ENCODE measurements at places on chromosomes 2 and 18.

DNA sequence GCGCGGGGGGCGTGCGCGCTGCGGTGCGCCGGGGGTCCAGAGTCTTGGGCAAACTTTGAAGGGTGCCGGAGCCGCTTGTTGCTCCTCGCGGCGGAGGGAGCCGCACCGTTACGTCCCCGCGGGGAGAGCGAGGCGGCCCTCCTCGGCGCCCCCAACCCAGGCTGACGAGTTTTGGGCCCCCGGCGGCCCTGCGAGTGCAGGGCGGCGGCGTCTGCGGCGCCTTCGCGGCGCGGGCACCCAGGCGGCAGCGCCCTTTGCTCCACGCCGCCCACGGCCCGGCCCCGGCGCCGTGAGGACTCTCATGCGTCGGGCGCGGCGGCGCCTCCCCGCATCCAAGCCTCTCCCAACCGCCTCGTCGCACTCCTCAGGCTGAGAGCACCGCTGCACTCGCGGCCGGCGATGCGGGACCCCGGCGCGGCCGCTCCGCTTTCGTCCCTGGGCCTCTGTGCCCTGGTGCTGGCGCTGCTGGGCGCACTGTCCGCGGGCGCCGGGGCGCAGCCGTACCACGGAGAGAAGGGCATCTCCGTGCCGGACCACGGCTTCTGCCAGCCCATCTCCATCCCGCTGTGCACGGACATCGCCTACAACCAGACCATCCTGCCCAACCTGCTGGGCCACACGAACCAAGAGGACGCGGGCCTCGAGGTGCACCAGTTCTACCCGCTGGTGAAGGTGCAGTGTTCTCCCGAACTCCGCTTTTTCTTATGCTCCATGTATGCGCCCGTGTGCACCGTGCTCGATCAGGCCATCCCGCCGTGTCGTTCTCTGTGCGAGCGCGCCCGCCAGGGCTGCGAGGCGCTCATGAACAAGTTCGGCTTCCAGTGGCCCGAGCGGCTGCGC is 814 bp downstream of the FZD7 start:
- DNase-seq = no peak

GRCh38 chr2:121791801-121792221 is 36.4 kb downstream of the TSN start:
- no peak for DNase-seq

- DNase-seq = no peak
Measured at GRCh38 chr2:142598846-142599245, 278.6 kb upstream of the KYNU start.

DNA sequence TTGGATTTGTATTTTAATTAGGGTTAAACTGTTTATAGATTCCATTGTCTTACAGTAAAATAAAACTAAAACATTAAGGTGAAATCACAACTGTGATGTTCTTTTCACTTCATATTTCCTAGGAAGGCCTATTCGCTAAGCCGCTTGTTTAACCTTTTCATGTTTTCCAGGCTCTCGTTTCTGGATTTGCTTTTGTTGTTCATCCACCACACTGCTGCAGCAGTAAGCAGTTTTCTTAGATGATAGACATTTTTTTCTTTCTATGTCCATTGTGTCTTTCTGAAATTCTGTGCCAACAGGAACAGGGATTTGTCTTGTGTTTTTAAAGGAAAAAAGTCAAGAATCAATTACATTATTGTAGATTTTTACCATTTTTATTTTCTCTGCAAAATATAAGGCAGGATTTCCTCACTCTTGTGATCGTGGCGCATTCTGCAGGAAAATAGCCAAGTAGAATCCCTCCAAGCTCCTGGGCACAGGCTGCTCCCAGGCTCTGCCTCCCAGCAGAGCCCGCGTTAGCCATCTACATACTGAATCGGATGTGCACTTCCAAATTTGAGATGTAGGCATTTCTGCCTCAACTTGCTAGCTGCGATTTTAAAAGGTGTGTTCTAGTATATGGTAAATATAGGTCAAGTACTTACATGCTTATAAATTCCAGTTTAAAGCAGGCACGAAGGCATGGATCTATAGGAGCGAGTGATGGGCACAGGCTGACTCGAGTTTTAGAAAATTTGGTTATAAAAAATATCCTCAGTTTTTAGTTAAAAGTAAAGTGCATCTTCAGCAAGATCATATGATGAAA is 10.2 kb downstream of the TSHZ1 start:
- DNase-seq = peak; percentile 40

DNA sequence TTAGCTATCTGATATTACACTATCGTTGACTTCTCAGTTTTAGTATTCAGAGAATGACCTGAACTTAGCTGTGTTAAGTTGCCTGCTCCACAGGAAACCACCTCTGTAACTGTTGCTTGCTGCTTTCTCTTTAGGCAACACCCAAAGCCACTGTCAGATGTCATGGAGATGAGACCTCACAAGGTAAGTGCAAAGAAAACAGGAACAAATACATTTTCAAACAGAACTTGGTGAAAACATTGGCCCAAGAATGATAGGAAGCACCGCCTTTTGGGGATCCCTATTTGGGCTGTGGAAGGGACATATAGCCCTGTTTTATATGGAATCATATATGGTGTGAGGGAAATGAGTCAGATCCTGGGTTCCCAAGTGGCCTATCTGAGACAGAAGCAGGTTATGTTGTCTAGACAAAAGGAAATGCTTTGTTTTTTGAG is 143.4 kb downstream of the UBE2E3 start:
- no peak for DNase-seq

GRCh38 chr2:217463402-217464075 is 539.3 kb downstream of the TNS1 start:
- DNase-seq = no peak

GRCh38 chr2:159516241-159516758 is 100.0 kb downstream of the BAZ2B start:
- peak; percentile 46 for DNase-seq

- no peak for DNase-seq
Measured at GRCh38 chr2:105769504-105769903, 24.8 kb downstream of the NCK2 start.

DNA sequence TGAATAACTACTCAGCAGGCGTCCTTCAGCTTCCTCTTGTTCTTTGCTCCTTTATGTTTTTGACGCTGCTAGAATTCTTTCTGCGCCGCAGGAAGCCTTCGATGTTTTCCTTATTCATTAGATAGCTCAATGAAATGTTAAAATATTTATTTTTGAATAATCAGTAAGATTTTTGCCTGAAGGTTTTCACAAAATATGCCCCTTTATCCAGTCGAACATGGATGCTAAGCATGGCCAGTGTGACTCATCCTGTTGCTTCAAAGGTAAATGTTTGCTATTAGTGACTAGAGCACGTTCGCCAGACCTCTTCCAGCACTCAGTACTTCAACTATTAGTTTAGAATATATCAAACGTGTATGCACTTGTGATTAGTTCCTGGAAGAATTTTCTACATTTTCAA is 7.6 kb upstream of the MEIS1 start:
- DNase-seq = no peak

GRCh38 chr2:63434024-63435001 is 154.0 kb downstream of the WDPCP start:
- DNase-seq = no peak

DNA sequence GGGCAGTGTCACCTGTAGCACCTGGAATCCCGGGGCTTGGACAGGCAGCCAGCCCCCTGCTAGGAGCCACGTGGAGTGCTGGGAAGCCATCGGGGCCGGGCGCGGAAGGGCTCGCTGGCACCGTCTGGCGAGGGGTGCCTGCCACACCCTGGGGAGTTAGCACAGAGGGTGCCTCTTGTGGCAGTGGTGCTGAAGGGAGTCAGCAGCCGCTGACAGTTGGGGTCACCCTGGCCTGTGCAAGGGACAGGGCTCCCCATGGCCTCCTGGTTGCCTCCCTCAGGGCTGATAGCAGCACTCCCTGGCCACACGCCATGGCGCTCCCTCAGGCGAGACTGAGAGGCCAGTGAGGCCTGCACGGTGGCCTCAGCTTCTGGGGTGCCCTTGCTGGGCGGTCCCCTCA is 13.9 kb upstream of the D2HGDH start:
- DNase-seq = no peak

DNA sequence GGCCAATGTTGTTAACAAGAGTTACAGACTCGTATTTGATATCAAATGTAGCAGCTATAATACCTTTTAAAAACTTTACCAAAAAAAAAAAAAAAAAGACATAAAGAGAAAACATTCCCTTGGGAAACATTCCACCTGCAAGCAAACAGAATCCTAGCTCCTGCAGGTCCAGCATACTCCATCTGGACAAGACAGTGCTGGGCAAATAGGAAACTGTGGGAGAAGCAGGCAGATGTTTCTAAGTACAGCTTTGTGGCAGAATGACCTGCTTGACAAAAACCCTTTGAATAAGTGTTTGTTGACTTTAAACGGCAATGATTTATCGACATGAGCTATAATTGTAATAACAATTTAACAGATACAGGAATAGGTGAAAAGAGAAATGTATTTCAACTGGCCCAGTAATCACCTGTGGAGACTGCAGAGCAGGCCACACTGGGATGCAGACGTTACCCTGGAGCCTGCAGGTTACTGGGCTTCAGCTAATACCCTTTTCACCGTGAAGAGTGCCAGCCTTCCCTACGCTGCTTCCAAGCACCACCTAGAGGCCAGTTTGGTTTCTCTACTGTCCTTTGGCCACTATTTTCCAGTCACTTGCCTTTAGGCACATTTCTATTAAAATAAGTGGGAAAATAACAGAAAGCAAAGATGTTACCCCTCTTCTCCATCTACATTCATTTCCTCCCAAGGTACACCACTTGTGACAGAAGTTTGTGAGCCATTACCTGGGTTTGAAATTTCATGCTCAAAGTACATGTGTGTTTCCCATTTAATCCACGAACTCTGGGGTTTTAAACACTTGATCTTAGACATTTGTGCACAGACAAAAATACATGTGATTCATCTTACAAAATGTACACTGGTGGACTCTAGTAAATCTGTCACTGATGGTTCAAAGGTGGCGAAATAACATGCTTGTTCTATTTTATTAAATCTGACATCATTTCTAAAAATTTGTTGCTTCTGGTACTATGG is 96.9 kb upstream of the ZNF397 start:
- DNase-seq = peak; percentile 96

DNA sequence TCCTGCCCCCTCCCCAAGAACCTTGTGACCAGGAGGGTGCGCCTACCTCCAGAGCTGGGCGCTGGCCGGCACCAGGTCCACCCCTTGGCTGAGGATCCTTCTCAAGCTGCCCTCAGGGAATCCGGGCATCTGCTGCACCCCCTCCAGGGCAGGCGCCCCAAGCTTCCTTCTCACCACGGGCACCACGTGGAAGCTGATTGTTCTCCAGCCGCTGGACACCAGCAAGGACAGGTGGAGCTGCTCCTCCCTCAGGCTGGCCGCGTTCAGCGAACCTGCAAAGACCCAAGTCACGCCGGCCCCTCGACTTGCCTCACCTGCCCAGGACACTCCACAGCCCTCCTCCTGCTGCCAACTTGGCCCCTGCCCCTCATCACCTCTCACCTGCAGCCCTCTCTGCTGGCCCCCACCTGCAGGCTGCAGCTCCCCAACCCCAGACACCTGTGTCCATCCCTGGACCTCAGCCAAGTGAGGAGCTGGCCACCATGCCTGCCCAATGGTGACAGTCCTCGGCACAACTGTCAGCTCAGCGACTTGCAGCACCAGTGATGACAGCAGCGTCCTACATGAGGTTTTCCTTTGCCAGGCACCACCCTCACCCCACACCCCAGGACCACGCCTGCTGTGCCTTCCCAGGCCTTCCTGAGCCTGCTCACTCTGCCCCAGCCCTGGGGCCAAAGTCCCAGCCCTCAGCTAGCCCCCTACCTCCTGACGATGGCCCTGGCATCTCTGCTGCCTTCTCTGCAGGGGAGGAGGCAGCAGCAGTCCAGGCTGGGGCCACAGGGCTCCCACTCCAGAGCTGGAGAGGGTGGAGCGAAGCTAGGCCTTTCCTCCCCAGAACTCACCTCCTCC is 4.2 kb downstream of the MAB21L4 start:
- DNase-seq = no peak
